ENCODE measurements at places on chromosomes 3 and 15.

DNA sequence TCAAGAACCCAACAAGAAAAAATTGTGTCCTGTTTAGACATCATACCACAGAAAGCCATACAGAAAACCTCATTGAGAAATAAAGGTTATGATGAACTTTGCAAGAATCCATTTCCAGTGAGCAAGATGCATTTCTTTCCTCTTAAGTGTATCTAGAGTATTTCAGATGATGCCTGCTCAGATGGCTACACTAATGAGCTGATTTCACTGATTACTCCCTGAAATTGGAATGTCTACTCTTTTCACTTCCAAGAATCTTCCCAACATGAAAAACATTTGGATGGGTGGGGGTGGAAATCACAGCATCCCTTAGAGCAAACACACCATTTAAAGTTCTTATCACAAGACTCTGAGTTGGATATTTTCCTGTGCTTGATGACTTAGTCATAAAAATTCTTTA, 41.4 kb upstream of the IL12A start:
- DNase-seq = no peak

DNA sequence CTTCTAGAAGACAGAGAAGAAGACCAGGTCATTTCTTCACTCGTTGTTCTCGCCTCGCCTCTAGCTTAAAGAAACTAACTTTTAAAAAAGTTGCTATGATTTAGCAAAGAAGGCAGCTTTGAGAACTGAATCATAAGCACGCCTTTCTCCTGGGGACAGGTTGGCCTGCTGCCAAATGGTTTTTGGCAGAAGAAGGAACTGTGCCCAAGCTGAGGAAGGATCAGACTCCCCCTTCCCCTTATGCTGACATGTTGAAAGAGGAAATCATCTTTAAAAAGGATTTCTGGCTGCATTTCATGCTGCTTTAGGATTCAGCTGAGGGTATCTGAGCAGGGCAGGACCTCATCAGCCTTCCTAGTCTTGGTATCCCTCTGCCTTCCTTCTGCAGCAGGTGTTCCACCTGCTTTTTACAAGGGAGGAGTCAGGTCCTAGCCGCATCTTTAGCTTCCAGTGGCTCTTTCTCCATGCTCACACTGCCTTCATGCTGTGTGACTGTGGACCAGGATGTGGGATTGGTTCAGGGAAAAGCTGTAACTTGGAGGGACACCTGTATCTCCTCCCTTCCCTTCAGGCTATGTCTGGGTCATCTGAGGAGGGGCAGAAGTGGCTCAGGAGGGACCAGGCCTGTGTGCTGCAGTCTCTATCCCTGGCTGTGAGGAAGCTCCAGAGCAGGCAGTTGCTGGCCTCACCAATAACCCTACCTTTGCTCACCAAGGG, 34.1 kb upstream of the HACD2 start:
- no peak for DNase-seq

- DNase-seq = no peak
Measured at GRCh38 chr3:159897331-159898075, 91.1 kb upstream of the IL12A start.

DNA sequence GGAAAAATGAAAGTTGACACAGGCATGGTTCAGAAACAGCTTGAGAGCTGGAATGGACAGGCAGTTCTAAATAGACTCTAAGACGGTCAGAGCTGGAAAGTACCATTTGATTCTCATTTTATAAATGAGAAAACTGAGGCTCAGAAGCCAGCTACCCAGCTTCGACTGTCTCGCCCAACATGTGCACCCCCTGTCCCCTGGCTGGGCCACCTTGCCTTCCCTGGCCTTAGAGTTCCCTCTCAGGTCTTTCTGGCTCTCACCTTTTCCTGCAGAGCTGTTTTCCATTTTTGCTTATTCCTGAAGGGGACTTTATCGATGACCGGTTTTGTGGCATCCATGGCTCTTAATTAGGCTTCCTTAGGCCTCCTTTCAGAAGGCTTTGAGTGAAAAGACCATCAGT, 17.3 kb upstream of the DOCK3 start:
- DNase-seq = no peak

GRCh38 chr3:87997966-87998365, 60.8 kb downstream of the CGGBP1 start:
- DNase-seq = no peak

DNA sequence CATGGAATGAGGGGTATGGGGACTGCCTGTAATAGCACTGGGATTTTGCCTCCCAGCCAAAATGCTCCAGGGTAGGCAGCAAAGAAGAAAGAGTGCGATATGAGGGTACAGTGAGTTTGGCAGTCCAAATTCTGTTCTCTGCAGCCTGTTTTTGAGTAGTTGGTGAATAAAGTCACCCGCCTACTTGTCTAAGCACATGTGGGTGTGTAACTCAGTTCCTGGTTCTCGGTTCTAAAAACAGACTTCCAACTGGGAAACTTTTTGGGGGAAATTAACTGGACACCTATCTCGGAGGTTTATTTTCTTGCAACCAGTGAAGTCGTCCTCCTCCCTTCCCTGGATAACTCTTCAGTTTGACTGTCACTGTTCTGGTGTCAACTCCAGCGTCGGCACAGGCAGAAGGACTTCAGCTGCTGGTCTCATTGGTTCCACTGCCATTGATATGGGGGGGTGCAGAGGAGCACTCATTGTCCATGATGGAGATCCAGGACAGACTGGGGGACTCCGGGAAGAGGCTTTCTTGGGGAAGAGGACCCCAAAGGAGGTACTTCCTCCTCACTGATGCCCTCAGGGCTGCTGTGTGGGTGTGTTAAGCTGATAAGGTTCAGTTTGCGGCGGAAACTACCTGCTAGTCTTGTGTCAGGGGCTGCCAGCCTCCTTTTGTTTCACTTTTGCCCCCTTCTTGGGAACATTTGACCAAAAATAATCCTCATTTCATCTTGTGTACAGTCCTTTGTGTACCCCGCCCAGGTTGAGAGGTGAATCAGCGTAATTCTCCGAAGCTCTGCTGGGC, 13.2 kb downstream of the GHRL start:
- no peak for DNase-seq

Measured in stimulated activated CD4-positive, alpha-beta T cell treated with anti-CD3 and anti-CD28 coated beads, Interleukin-15, amount 100 ng/mL, for 24 hours (primary cell).